ENCODE measurements at places on chromosomes 7 and 10.

DNA sequence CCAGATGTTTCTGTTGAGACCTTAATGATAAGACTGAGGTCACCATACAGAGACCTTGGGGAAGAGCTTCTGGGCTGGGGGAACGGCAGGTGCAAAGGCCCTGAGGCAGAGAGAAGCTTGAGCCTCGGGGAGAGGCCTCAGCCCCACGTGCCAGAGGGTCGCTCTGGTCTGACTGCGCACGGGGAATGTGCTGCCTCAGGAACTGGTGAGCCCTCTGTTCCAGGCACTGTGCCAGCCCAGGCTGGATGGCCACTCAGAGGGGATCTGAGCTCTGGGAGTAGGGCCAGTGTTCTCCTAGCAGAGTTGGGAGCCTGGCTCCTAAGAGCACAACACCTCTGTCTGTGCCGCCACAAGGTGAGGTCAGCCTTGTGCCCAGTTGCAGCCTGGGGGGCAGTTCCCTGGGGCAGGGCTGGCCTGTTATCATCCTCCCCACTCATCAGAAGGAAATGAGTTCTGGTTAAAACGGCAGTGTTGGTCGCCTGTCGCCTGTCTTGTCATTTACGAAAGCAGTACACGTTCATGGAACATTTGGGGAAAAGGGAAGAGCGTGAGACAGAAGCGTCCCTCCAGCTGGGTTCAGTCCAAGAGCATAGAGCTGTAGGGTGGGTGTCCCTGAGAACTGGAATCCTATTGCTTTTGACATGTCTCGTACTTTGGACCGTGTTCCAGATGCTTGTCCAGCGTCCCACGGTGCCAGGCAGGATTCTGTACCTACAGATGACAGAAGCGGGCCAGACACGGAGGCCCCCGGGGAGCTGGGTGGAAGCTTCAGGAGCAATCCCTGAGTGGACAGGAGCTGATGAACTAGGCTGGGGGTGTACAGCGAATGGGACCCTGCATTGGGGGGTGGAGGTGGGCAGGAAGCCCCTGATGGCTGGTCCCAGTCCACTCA is 4.3 kb downstream of the TTYH3 start:
- no peak for DNase-seq

DNA sequence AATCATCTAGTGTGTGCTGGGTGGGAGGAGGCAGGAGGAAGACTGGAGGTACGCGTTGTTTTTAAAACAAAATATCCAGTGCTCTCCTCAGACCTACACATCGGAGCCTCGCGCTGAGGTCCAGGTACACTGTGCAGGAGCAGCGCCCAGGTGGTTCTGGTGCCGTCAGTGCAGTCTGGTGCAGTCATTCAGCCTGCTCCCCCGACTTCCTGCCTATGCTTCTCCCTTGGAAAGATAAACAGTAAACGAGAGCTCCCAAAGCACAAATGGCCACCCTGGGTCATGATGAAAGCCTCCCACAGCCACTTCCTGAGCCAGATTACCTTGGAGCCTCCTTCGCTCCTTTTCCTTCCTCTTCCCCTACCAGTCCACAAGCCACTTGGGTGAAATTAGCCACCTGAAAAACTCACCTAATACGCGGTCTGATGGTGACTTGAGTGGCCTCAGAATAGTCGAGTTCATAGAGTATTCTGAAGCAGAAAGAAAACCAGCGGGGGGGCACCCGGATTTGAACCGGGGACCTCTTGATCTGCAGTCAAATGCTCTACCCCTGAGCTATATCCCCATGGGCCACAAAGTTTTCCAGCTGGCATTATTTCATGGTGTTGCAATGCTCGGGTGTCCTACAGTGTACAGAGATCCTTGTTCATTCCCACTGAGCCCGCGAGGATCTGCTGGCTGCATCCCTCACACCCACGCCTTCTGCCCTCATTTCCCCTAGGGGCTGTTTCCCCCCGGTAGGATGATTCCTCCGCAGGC is 82.5 kb downstream of the ZNF467 start:
- no peak for DNase-seq

GRCh38 chr10:42781893-42782445 is 626 bp upstream of the BMS1 start:
- DNase-seq: no peak

DNA sequence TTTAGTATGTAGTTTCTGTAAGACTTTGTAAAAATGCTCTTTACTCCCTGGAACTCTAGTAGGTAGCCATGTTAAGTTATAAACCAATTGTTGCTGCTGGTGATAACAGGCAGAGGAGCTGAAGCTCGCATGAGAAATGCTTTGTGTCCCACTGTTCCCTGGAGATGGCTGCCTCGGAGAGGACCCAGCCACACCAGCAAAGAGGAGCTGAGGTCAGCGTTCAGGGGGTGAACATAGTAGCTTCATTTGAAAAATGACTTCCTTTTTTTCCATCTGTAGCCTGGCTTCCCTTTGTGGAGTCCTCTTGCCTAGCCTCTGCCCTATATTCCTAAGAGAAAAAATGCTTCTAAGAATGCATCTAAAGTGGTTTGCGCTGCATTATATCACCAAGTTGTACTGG is 20.3 kb downstream of the CELF2 start:
- DNase-seq: no peak

GRCh38 chr7:25095516-25096345 is 29.3 kb downstream of the CYCS start:
- DNase-seq: no peak

DNA sequence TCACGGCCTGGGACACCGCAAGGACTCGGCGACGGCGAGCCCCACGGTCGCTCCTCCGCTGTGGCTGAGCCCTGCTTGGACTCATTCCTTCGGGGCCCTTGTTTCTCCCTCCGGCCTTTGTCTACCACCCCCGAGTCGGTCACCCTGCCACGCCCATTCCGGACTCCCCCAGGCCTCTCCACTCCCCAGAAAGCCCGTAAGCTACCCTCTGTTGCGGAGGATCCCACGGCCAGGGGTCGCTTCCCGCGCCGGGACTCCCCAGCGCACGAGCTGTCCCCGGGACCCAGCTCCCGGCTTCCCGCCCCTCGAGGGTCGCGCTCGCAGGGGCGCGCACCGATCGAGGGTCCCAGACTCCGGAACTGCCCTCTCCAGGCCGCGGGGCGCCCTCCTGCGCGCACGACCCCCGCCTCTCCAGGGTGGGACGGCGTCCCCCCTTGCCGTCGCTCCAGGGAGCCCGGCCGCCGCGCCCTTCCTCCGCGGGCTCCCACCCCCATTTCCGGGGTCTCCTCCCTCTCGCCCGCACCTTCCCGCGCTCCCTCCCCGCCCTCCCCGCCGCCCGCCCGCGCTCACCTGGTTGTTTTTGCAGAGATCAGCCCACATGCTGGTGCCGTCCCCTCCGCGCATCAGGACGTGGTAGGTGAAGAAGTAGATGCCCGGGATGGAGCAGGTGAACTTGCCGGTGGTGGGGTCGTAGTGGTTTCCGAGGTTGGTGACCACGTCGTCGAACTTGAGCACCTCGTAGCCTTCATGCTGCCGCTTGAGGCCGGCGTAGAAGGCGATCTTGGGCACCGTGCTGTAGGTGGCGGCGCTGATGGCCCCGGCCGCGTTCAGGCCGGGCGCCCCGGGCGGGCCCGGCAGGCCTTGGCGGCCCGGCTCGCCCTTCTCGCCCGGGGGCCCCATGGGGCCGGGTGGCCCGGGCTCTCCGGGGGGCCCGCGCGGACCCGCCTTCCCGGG is 1.5 kb downstream of the C1QL3 start:
- no peak for DNase-seq

GRCh38 chr7:108282427-108282996 is 152.4 kb upstream of the LAMB4 start:
- DNase-seq: no peak

GRCh38 chr7:13322126-13322525 is 634.7 kb downstream of the ARL4A start:
- DNase-seq: no peak

DNA sequence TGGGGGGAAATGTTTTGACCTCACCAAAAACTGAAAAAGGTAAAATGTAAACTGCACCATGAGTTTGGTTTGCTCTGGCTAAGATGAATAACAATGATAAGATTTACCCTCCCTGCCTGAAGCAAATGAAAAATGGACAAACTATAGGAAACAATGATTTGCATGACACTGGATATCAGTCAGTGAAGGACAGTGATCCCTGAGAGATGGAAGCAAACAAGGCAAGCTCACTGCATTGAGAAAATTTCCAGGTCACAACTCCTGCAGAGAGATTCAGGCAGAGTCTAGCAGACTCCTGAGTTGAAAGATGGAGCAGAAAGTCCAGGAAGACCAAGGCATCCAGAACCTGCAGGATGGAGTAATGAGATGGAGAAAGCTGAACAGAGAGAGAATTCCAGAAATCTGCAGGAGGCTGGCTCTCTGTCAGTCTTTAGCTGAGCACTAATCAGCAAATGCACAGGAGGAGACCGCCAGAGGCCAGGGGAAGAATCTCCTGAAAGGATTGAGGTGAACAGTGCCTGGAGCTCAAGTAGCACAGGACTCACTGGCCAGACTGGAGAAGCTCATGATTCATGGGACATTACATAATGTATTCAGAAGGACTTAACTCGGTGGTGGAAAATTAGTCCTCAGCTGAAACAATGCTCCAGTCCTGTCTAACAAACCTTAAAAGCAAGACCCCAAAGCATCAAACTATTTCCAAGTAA is 51.2 kb upstream of the PALS2 start:
- DNase-seq: no peak

- no peak for DNase-seq
Measured at GRCh38 chr10:88256013-88256680, 327.0 kb downstream of the RNLS start.

DNA sequence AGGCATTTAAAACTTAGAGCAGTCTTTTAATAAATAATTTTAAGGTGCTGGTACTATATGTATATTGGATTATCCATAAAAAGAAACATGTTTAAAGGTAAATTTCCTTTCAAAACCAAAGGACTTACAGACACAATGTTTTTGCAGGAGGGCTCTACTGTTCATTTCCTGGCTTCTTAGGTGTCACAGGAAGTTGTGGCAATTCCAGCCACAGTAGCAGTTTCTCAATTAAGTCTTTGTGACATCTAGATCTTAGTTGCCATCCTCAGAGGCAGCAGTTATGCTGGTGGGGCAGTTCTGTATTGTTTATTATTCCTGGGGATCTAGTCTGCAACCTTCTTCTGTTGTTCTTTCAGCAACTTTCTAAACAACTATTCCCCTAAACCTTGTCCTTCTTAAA is 460.1 kb downstream of the MAGI2 start:
- no peak for DNase-seq

DNA sequence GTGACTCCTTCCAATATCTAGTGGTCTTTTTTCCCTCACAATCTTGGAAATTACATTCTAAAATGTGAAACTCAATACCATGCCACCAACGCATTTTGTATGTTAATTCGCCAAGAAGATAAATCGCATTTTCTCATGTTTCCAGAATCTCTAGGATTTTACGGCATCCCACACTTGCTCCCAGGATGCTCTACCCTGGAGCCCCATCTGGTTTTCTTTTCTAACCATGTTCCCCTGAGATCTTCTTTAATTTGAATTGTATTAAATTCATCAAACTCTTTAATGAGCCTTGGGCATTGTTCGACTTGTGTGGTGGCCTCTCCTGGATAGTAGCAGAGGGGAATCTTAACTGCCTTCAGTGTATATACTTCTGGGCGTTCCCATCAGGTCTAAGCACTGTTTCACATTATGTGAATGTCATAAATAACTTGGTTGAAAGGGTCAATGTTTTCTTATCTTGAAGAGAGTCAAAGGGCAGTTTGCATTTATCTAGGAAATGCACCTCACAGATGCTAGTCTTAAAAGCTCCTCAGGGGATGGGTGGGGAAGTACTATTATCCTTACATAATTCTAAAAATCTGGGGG is 169.1 kb upstream of the MEOX2 start:
- no peak for DNase-seq

DNA sequence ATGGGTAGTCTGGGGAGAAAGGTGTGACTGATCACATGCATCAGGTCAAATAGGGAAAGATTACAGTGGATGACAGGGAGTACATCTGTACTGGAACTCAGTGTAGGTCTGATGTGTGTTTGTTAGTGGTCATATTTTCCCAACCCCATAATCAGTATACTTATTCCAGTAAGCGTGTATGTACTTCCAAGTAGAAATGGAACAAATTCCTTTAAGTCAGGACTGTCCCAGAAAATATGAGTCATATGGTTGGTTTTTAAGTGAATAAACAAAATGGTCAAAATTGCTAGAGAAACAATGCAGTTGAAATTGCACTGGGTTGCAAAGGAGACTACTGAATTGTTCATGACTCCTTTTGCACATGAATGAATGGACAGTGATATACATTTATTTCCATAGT is 118.8 kb upstream of the MYO3A start:
- DNase-seq: no peak

GRCh38 chr10:97279121-97279815 is 13.2 kb downstream of the ARHGAP19 start:
- DNase-seq: no peak

- DNase-seq: no peak
Measured at GRCh38 chr10:116654816-116655215, 34.1 kb downstream of the PNLIPRP2 start.

DNA sequence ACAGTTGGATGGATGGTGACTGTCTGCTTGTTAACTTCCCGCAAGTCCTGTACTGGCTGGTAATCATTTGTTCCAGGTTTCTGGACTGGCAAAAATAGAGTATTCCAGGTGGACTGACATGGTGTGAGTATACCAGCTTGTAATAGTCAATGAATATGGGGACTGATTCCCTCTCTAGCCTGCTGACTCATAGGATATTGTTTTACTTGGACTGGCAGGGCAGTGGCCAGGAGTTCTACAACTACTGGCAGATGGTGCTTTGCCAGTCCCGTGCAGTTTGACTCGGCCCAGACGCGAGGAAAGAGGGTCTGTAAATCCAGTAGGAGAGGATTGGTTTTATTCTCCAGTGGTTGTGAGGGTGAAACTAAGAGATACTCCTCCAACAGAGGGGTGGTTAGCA is 78.0 kb downstream of the PRR15 start:
- DNase-seq: no peak

GRCh38 chr10:118506671-118507590 is 88.5 kb downstream of the PRLHR start:
- DNase-seq: no peak

- no peak for DNase-seq
Measured at GRCh38 chr10:118501171-118501570, 94.3 kb downstream of the PRLHR start.

DNA sequence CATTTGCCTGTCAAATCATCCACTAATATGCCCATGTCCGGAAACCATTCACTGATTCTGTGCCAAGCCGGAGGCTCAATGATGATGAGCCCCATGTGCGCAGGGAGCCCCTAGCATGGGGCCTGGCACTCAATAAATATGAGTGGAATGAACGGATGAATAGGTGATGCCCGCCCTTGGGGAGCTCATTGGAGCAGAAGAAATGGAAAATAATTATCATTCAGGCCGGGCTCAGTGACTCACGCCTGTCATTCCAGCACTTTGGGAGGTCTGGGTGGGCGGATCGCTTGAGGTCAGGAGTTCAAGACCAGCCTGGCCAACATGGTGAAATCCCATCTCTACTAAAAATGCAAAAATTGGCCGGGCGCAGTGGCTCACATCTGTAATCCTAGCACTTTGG is 11.0 kb downstream of the RHBDD2 start:
- no peak for DNase-seq

Data from activated B cell treated with CpG ODN at 0.5 μM for 24 hours (primary cell).